ENCODE measurements at places on chromosomes 6 and 20.

- peak; percentile 12 for DNase-seq
Observed at GRCh38 chr6:80642452-80642851, 536.0 kb downstream of the BCKDHB start.

- DNase-seq = no peak
Observed at GRCh38 chr6:127332383-127332961, 10.9 kb downstream of the ECHDC1 start.

- DNase-seq = no peak
Observed at GRCh38 chr6:142545147-142545546, 243.3 kb downstream of the ADGRG6 start.

DNA sequence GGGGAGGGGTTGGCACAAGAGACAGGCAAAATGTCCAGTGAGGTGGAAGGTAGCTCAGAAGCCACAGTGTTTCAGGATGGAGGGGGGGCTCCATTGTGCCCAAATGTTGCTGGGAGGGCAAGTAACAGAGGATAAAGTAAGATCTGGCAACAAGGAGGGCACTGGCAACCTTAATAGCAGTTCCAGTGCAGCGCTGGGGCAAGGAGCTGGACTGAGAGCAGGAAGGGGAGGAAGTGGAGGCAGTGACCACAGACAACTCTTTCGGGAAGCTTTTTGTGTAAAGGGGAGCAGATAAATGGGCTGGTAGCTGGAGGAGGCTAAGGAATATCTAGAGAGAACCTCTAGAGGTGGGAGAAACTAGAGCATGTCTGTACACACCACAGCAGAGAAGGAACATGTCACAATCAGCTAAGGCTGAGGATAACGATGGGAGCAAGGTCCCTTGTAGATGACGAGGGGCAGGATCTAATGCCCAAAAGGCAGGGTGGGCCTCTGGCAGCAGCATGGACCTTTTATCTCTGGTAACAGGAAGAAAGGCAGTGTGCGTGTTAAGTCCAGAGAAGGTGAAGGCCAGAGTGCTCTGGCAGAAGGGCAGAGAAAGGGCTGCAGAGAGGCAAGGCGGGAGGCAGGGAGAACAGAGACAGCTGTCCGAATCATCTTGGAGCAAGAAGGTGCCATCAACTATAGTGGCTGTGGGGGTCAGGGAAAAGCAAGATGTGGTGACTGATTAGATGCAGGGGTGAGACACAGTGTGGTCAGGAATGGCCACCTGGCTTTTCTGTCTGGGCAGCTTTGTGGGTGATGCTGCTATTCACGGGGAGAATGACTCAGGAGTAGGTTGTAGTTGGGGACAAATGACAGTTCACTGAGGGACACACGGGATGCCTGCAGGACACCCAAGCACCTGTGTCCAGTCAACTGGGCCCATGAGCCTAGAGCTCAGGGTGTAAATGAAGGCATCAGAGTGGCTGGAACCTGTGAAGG is 17.4 kb downstream of the TMEM242 start:
- no peak for DNase-seq

DNA sequence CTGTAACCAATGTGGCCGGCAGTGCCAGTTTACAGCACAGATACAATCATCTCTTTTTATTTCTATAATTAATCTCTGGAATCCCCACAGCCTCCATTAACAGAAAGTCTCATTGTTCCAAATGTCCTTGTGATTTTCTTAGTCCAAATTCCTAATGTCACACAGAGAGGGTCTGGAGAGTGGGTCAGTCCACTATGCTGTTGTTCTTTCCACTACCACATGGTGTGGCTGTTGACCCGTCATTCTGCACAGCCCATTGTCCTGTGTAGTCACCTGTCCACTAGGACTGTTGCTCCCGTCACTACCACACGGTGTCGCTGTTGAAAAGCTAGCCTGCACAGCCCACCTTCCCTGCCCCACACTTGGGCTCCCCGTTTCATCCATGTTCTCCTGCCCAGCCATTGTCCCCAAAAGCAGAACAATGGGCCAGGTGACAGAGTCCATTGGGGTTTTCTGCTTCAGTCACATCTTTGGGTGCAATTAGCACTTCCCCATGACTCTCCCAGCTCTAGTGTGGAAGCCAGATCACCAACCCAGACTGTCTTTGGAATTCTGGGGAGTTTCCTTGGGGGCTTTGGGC is 8.6 kb upstream of the LBP start:
- DNase-seq = no peak

GRCh38 chr6:5521322-5521721 is 260.0 kb downstream of the FARS2 start:
- no peak for DNase-seq

Data from AG08395 (cell line).